Fibroblast of skin of left biceps (primary cell): ENCODE measurements at places on chromosomes 13 and 19.
A peak's percentile ranks its signal among the peaks of the same experiment; 100 is the strongest.

- no peak for DNase-seq
Measured at GRCh38 chr19:44742330-44743061, 6.0 kb upstream of the BCL3 start.

DNA sequence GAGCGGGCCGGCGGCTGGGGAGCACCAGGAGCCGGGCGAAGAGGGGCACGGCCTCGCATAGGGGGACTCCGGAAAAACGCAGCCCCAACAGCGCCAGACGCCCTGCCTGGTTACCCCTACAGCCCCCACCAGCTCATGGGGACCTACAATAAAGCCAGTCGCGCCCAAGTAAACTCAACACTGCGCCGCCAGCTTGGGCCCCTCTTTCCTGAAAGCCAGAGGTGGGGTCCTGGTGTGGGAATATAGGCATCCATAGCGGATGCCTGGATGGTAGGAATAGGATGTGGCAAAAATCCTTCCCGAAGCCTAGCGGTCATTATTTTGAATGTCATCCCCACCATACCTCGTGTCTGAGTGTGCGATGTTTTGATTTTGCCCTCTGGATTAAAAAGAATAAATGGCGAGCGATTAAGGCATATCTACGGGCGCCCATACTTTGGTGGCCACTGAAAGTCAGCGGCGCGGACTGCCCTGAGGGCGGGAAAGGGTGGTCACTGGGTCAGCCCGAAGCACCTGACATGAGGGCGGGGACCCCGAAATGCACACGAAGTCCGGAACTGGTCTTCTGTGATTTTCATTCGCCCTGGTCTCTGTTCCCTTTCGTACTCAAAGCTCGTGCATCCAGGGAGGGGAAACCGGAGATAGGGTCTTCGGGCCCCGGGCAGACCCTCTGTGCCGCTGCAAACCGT is at the start of the genes NHLRC3 and PROSER1:
Gene NHLRC3, plus strand, starts transcription at position 577 of the 689 bp plus-strand sequence. CDS start 184 bp downstream, outside the sequence.
Gene PROSER1, minus strand, starts transcription at position 210 of the 689 bp plus-strand sequence. CDS start 847 bp downstream, outside the sequence.
- DNase-seq, result peak; percentile 92

DNA sequence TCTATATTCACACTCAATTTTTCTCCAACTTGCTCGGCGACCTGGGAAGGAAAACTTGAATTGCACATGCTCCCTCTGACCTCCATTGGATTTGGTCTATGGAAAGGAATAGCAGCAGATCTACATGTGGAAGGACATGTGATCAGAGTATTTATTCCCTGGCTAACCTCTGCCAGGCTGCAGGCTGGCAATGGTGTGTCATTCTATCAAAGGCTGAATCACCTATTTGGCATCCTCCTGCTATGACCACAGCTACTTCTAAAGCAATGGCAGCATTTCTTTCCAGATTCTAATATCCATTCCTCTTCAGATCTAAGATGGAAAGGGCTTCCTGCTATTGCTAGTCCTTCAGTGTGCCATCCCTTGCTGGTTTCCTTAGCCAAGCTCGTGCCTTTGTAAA is 144.3 kb upstream of the FREM2 start:
- DNase-seq, result no peak

GRCh38 chr19:53696951-53697350 is 65.2 kb downstream of the DPRX start:
- DNase-seq, result no peak

DNA sequence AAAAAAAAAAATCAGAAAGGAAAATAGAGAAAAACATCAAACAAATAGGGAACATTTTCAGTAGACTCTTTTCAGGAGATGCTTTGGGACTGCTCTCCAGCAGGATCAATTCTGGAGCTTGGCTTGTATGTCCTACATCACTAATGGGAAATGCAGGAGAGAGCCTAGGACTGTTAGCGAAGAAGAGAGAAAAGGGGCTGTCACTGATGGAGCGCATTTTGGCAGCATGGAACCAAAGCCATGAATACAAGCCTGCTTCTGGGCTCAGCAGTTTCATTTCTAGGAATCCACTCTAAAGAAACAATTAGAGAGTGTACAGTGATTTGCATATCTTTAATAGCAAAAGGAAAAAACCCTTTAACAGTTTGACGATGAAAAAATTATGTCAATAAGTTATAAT is 203.9 kb downstream of the NUFIP1 start:
- no peak for DNase-seq

DNA sequence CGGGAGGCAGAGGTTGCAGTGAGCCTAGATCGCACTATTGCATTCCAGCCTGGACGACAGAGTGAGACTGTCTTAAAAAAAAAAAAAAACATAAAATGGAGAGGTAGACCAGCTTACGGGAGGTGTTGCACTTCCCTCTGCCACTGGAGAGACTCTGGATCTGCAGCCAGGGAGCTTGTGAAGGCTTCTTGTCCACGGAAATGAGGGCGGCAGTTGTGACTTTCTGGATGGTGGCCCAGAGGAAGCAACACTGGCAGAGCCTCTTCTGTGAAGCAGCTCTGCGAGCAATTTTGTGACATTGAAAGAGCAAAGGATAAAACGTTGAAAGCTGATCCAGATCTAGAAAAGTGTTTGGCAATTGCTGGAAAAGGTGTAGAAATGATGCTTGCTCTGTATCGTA is 10.4 kb downstream of the SPINT2 start:
- DNase-seq, result no peak

GRCh38 chr13:27644302-27644701 is 22.6 kb downstream of the POLR1D start:
- DNase-seq, result peak; percentile 82
